ENCODE measurements at places on chromosomes 6 and 20.

GRCh38 chr20:2606507-2607006, 45.9 kb upstream of the NOP56 start:
- no peak for DNase-seq

DNA sequence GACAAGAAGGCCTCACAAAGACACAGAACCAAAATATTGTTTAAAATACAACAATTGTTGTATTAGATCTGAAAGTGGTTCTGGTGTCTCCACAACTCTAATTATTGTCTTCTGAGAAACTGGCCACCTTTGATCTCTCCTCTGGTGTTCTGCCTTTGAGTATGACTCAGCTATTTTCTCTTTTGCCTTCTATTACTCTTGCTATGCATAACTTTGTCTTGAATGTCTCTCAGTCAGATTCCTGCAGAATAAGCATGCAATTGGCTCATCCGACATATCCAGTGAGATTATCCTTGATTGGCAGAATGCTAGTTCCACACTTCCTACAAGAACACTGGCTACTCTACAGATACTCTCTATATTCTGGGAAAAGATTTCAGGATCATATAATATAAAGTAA, 14.3 kb upstream of the EPM2A start:
- no peak for DNase-seq

DNA sequence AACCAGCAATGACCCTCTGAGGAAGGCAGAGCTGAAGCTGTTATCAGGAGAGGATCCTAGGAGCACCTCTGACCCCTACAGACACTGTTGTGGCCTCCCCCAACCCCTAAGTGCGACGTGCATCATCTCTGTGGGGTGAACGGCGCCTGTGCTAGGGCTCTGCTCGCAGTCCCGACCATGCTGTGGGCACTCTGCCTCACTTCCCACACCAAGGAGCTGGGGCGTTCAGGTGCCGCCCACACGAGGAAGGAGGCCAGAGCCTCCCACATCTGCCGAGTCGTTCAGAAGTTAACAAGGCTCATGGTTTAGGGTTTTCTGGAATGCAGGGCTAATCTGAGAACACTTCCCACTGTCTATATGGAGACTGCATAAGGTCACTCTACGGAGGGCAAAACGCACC, 62.1 kb downstream of the GINS1 start:
- no peak for DNase-seq

DNA sequence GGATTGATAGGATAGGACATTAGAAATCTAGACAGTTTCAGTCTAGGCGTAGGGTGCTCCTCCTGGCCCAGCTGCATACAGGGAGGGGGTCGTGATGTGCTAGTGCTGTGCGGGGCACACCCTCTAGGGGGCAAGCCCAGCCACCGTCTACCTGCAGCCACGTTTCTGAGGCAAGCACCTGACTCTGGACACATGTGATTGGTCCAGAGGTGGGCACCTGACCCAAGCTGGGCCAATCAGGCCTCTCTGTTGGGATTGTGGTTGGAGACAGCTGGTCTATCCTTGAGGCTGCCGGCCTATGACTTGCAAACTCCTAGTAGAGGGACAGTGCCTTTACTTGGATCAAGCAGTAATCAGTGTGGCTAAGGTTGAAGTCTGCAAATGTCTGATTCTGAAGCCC, 317.1 kb downstream of the BMP7 start:
- no peak for DNase-seq

- DNase-seq: no peak
Observed at GRCh38 chr6:22141241-22141745, 155.5 kb downstream of the PRL start.

DNA sequence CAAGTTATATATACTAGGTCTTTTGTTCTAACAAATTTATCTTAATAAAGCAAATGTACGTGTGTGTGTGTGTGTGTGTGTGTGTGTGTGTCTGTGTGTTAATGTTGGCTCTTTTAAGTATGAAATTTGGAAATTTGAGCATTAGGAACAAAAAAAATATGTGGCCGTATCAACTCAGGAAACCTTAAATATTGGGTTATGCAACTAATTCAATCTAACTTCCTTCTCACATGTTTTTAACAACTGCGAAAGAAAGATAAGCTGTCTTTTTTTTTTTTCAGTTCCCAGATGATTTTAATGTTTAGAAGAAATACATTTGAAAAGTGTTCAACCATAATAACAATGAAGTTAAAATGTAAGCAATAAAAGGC, 616.4 kb upstream of the ARID1B start:
- DNase-seq: no peak

- no peak for DNase-seq
Observed at GRCh38 chr6:27280540-27281000, 31.5 kb downstream of the POM121L2 start.

GRCh38 chr20:19212469-19212815, at the start of gene SLC24A3:
Gene SLC24A3, plus strand, starts transcription at chr20:19212642.
- no peak for DNase-seq

DNA sequence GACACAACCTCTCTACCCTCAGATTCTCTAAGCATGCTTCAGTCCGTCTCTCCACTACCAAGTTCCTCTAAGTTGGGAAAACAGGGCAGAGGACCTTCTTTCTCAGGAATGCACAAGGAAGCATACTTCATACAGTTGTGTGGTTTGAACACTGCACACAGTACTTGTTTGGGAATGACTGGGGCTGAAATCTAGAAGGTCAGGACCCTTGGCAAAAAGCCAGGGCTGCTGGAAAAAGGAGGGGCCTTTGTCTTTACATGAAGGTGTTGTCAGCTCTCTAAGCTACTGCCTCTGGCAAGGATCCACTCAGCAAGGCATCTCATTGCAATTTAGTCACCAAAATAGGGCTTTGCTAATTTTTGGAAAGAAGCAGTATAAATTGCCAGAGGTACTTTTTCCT, 20.7 kb upstream of the HEY2 start:
- no peak for DNase-seq

DNA sequence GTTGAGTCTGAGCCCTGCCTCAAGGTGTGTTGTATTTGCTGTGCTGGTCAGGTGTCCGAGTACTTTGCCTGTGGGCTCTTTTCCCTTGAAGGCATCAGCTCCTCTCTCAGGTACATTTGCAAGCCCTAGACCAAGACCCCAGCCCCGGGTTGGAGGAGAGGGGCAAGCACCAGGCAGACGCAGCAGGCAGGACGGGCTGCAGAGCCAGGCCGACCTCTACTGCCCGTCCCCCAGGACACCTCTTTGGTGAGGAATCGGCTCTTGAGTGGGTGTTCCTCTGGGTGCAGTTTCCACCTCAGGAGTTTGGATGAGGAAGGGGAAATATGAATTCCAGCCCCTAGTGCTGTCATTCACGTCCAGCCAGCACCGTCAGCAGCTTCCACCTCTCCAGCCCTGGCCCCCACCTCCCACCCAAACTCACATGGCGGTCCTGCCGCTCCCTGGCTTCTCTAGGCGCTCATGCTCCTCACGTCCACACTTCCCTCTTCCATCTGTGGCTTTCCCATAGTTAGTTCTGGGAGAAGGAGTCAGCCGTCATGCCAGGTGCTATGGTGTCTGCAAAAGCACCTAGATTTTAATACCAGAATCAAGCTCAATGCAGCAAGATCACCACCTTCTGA, 183.9 kb downstream of the DLL1 start:
- no peak for DNase-seq

- no peak for DNase-seq
Observed at GRCh38 chr20:64155258-64156135, 8.8 kb upstream of the MYT1 start.

DNA sequence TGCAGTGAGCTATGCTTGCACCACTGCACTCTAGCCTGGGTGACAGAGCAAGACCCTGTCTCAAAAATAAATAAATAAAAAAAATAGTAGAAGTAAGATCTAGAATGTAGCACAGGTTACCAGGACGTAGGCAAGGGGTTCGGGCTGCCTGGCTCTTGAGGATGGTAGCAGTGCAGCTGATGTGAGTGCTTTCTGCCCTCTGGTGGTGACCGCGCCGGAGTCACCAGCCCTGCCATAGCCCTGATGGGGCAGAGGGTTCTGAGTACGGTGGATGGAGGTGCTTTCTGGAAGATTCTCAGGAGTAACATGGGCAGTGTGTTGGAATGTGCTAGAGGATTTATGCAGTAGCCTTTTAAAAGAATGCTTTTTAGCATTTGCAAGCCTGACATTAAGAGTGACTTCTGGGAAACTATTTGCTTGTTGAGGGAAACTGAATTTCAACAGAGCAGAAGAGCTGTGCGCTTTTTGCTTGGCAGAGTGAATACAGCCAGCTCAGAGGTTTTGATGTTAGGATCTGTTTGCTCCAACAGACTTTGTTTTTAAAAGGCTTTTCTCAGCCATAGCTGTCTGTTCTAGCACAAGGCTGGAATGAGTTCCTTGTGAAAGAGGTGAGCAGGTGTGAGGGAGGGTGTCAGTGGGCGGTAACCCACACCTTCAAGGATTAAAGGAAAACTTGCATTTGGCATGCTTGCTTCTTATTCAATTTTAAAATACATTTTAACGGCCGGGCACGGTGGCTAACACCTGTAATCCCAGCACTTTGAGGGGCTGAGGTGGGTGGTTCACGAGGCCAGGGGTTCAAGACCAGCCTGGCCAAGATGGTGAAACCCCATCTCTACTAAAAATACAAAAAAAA, 65.9 kb downstream of the PTPN1 start:
- DNase-seq: peak; percentile 47

DNA sequence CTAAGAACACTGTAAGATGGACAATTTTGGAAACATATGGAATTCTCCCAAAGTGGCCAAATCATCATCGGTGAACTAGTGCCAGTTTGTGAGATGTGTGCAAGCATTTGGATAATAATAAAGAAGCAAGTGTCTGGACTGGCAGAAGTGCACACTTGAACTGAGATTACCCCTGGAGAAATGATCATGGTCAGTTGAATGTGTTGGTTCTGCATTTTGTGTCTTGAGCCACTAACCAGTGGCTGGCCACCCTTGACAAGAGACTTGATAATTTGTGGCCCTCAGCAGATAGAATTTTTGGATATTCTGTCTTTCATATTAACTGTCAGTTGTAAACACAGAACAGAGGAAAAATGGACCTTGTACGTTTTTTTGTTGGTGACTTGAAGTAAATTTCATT, 37.4 kb downstream of the CITED2 start:
- DNase-seq: no peak

GRCh38 chr6:157184202-157185015, 138.9 kb downstream of the TMEM242 start:
- peak; percentile 37 for DNase-seq

DNA sequence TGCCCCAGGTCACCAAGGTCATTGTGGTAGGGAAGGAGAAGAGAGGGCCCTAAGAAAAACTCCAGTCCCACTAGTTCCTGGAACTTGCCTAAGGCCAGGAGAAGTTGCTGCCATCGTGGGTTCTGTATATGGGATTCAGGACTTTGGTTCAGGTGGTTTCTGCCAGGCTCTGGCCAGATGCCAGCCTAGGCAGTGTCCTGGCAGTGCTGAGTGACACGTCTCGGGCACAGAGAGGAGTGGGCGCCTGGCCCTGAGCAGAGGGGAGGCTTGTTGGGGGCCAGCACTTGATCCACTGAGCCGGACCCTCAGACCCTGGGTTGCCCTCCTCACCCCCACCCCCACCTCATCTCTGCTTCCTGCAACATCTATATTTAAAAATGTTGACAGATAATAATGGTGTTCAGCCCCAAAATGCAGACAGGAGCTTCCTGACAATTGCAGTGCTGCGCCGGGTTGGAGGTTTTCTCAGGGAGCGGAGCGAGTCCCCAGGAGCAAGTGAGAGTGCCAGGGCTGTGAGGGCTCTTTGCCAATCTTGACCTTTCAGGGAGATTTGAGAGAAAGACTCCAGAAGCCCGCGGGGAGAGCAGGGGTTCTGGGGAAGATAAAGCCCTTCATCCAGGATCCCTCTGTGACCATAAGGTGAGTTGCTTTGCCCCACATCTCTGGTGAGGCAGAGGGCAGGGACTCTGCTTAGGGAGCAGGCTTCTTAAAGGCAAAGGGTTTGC, 71.9 kb downstream of the PHACTR3 start:
- DNase-seq: no peak

- no peak for DNase-seq
Observed at GRCh38 chr6:40719671-40720374, 132.7 kb upstream of the LRFN2 start.

All from stimulated activated CD8-positive, alpha-beta memory T cell treated with anti-CD3 and anti-CD28 coated beads, Interleukin-7, amount 100 ng/mL, for 4 hours (primary cell).